ENCODE measurements at places on chromosomes 5 and 9. TPM values are rescaled to one million over a fixed set of nuclear protein-coding genes. Genes with fewer than 3 reads are reported as not detected.

SLC6A18 gene
- total RNA-seq, result not detected

PROB1 gene
- 6.4 TPM for total RNA-seq

INSL6 gene
- total RNA-seq, result not detected

SPINK13 gene
- not detected for total RNA-seq

MACIR gene
- 9.7 TPM for total RNA-seq

RIMOC1 gene
- 32.7 TPM for total RNA-seq

G3BP1 gene
- 251 TPM for total RNA-seq

INSYN2B gene
- total RNA-seq, result not detected

SNCAIP gene
- not detected for total RNA-seq

TMEFF1 gene
- not detected for total RNA-seq

WDR5 gene
- 48.1 TPM for total RNA-seq

POLE3 gene
- 85.2 TPM for total RNA-seq

PCDHGA2 gene
- not detected for total RNA-seq

OR1J2 gene
- not detected for total RNA-seq

CCDC112 gene
- total RNA-seq, result 1.7 TPM

SRD5A1 gene
- total RNA-seq, result 8.3 TPM

EQTN gene
- not detected for total RNA-seq

ANXA2R gene
- total RNA-seq, result 6.2 TPM

RACK1 gene
- total RNA-seq, result 2,706 TPM

HARS2 gene
- total RNA-seq, result 24.7 TPM

HAPLN1 gene
- total RNA-seq, result not detected

ENG gene
- 10.0 TPM for total RNA-seq

FLT4 gene
- 0.56 TPM for total RNA-seq

Data from activated T-helper 17 cell treated with anti-CD3 and anti-CD28 coated beads, Interleukin-2, amount 50 U/mL, for 72 hours (primary cell).